ENCODE measurements at places on chromosomes 4 and X. TPM values are rescaled to one million over a fixed set of nuclear protein-coding genes. Genes with fewer than 3 reads are reported as not detected.

- DNase-seq, result no peak
Measured at GRCh38 chr4:154081391-154081790, 292.5 kb upstream of the SFRP2 start.

DNA sequence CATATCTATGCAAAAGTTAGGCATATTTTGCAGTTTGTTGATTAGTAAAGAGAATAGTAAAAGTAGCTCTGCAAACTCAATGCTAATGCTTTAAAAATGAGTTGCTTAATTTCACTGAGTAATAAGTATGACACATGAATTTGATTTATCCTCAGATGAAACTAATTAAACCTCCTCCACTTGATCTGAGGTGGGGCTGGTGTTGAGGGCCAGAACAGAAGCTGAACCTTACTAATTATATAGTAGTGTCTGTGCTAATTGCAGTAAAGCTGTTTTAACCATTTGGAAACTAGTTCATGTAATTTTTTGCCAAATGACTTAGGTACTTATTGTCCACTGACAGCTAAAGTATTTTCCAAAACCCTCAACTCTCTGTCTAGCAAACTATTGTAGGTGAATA is 7.7 kb upstream of the PGAM4 start:
- no peak for DNase-seq

GPR50 gene
- total RNA-seq, result not detected

GRCh38 chrX:135713795-135714194 is 356 bp downstream of the CT45A1 start:
- DNase-seq, result no peak

- no peak for DNase-seq
Measured at GRCh38 chr4:4752576-4753401, 106.7 kb upstream of the MSX1 start.

All from right cardiac atrium (tissue), 5 donors.